Kidney (tissue), 22 donors: ENCODE measurements at places on chromosomes 5 and 9.

- DNase-seq = no peak
These were observed 126.9 kb upstream of the ATP10B start for GRCh38 chr5:160978944-160979343.

DNA sequence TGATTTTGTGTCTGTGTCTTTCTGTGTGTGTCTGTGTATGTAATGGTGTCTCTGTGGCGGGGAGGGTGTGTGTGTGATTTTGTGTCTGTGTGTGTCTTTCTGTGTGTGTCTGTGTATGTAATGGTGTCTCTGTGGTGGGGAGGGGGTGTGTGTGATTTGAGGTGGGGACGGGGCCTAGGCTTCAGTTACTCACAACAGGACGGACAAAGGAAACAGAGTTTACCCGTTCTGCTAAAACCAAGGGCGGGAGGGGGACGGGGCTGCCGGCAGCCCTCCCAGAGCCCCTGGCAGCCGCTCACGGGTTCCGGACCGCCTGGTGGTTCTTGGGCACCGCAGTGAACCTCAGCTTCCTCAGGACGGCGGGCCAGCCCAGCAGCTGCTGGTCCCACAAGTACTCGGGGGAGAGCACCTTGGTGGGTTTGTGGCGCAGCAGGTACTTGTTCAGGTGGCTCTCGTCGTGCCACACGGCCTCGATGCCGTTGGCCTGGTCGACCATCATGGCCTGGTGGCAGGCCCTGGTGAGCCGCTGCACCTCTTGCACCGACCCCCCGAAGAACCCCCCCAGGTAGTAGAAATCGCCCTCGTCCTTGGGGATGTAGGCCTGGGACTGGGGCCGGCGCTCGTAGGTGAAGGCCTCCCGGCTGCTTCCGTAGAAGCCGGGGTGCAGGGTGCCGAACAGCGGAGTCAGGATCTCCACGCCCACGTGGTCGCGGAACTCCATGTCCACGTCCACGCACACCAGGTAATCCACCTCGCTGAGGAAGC lies 19.4 kb downstream of the ABO start:
- no peak for DNase-seq

DNA sequence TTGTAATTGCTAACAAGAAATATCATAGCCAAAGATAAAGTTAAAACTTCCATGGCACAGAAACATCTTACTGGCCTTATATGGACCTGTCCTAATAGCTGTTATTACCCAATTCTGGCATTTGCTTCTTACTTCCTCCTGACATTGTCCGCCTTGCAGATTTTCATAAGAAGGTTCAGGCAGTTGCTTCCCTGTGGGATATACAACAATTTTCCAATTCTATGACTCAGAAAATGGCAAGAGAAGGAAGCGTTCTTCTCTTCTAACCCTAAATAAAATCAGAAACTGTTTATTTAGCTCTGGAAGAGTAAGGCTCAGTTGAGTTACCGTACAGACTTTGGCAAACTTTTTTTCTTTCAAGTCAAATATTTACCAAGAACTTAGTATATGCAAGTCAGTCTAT lies 1.7 kb downstream of the PRKAA1 start:
- no peak for DNase-seq

DNA sequence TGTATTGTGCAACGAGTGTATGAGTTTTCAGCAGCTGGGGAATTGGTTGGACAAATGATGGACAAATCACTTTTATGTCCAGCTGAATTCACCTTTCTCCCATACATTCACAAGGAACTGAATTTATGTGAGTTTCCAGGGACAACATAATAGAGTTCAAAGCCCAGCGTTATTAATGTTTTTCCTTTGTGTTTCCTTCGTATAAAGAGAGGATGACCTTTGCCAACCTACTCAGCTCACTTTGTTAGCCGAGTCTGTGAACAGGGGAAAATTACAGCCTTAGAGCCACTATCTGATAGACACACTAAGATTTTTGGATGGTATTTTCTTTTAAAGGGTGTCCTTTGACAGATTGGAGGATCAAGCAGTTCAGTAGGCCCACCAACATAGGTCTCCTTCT lies 352.5 kb downstream of the KIF4B start:
- DNase-seq = no peak

DNA sequence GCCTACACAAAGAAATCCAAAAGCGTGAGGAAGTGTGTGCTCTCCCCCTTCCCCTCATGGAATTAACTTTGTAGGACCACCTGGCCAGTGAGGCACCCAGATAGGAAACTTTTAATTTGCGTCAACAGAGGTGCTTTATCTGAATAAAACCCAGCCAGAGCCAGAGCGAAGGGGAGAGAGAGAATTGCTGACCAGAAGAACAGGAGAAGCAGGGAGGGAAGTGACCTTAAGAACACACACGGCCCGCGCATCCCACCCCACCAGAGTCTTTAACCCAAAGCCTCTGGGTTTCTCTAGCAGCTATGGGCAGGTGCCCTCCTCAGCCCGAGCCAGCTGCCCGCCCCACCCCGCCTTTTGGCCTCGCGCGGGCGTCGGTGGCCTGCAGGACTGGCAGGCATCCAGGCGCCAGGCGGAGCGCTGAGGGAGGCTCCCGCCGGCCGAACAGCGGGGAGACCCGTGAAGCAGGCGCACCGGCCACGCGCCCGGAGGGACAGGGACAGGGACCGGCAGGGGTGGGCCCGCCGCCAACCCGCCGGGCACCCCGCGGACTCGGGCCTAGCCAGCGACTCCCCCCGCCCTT lies 580 bp downstream of the ERAP1 start:
- peak; percentile 86 for DNase-seq

- DNase-seq = no peak
These were observed 95.5 kb upstream of the MAN2A1 start for GRCh38 chr5:109594217-109594616.

- no peak for DNase-seq
These were observed 542.0 kb upstream of the TRPC7 start for GRCh38 chr5:136907371-136907770.
